ENCODE measurements at places on chromosomes 3 and 15. TPM values are rescaled to one million over a fixed set of nuclear protein-coding genes. Genes with fewer than 3 reads are reported as not detected.

GRCh38 chr3:136959599-136959998 lies 1.8 kb downstream of the IL20RB start:
- ATAC-seq: peak; percentile 34

GRCh38 chr15:69410248-69410874 lies 3.8 kb upstream of the KIF23 start:
- peak; percentile 71 for ATAC-seq

DNA sequence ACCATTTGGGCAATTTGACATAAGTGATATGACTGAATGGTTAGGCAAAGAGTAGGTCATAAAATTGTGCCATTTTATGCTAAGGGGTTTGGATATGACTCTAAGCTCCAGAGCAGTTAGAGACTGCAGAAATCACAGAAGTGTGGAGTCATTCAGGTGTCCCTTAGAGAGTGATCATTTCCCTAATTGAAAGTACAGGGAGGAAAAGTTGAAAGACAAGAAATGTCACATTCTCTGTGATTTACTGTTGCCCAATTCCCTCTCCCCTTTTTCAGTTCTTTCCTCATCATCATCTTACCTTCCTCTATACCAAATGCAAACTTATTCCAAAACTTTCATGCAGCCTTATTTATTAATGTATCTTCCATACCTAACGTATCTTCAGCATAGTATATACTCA lies 2.7 kb upstream of the GOLGB1 start:
- no peak for ATAC-seq

GRCh38 chr15:51879555-51879954 lies 50.1 kb downstream of the TMOD3 start:
- no peak for ATAC-seq

DNA sequence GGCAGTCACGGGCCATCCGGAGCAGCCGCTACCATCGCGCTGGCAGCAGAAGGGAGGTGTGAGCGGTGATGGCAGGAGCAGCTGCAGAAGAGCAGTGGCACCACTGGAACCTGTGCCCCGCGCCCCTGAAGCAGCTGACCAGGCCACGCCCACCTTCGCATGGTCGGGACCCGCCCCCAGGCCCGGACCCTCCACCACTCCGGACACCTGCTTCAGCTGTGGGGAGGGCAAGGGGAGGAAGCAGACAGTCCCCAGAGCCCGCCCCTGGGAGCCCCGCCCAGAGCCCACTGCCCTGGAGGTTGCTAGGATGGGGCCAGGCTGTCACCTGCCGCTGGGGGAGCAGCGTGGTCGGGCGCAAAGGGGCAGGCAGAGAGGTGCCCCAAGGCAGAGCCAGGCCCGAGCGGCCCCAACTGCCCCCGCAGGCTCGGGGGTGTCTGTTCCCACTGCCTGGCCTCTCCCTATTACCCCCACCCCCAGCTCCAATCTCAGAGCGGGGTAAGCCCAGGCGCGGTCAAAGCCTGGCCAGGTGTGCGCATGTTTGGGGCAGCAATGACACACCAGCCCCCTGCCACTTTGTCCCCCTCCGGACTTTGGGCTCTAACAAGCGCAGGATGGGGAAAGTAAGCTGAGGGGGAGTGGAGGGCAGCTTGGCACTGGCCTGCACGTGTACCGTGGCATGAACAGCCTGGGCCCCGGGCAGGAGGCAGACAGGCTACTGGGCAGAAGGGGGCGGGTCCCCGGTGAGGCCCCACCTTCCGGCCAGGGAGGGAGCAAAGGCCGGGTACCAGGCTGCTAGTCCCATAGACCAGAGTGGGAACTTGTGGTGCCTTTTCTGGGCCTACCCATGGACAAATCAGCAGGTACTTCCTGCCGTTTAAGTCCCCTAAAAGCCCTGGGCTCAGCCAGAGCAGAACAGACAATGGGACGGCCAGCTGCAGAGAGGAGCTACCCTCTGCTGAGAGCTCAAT lies 8.7 kb downstream of the SPCS1 start:
- ATAC-seq: peak; percentile 44

DNA sequence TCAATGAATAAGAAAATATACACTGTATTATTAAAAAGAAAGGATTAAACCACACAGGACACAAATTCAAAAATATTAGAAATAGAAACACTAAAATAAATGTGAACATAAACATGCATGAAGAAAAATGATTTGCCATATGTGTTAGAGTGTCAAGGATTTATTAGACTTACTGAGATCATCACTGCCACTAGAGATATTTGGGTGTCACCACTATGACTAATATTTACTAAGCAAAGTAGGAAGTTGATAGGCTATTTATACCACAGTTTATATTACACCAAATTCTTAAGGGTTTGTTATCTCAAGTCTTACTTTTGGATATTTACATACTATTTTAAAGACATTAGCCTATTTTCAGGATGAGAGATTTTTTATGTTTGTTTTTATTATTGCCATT lies 575.0 kb upstream of the SGO1 start:
- no peak for ATAC-seq

DNA sequence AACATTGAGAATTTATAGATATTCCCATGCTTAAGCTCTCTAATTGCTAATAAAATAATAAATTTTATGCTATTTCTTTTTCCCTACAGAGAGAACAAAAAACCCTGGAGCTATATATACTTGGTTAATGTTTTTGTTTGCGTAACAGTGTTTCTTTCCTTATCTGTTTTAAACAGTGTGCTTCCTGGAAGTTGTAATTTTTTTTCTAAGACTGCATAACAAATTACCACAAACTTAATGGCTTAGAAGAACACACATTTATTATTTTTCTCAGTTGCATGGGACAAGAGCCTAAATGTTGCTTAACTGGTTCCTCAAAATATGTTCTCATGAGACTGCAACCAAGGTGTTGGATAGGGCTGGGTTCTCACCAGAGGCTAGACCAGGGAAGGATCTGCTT lies 49.7 kb upstream of the DPH6 start:
- no peak for ATAC-seq

GRCh38 chr3:27888562-27888961 lies 166.4 kb upstream of the EOMES start:
- no peak for ATAC-seq

DNA sequence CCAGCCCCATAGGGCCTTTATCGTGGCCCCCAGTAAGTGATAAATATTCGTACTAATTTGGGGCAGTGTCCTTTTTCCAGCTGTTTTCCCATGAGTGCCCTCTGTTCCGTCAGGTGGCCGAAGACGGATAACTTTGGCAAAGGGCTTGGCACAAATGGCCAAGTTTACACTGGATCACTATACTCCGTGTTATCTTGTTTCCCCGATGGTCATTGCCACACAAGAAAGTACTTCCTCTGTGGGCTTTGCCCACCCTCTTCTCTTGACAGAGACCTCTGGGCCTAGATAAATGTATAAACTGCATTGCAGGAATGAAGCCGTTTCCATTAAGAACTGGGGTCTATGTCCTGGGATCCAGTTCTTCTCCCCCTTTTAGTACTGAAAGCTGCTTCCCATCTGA lies 39.1 kb downstream of the SMAD3 start:
- ATAC-seq: no peak

DNA sequence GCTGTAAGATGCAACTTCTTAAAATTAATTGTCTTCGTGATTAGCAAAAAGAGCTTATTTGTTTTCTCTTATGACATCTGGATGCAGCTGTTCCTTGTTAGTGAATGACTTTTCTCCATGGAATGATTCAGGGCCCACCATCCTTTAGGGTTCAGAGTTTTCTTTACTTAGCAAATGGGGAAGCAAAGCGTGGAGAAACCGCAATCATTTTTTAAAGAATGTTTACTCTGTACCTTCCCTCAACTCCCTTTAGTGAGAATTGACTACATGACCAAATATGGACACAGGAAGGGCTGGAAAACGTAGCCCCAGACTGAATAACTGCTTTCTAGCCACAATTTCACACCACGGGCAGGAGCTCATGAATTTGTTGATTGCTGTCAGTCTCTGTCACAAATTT lies 130.1 kb downstream of the EDEM1 start:
- no peak for ATAC-seq

DNA sequence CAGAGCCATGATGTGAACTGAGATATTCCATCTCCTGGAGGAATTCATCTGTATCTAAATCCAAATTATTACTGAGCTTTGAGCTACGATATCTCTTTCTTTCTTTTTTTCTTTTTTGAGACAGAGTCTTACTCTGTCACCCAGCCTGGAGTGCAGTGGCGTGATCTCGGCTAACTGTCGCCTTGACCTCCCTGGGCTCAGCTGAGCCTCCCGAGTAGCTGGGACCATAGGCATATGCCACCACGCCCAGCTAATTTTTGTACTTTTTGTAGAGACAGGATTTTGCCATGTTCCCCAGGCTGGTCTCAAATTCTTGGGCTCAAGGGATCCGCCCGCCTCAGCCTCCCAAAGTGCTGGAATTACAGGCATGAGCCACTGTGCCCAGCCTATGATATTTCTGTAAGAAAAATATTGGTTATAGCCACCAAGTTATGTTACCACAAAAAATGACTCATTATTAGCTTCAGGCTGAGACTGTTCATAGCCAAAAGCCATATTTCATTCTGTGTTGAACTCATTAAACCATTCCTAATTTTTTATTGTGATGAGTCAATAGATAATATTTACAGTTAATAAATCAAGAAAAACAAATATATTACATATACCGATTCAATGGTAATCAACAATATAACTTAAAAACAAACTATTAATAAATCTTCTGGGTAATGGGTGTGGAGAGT lies 27.1 kb upstream of the SLC30A4 start:
- no peak for ATAC-seq

- ATAC-seq: no peak
Measured at GRCh38 chr15:61336026-61336638, 107.0 kb upstream of the RORA start.

- ATAC-seq: no peak
Measured at GRCh38 chr3:42063888-42064287, 27.3 kb upstream of the TRAK1 start.

DNA sequence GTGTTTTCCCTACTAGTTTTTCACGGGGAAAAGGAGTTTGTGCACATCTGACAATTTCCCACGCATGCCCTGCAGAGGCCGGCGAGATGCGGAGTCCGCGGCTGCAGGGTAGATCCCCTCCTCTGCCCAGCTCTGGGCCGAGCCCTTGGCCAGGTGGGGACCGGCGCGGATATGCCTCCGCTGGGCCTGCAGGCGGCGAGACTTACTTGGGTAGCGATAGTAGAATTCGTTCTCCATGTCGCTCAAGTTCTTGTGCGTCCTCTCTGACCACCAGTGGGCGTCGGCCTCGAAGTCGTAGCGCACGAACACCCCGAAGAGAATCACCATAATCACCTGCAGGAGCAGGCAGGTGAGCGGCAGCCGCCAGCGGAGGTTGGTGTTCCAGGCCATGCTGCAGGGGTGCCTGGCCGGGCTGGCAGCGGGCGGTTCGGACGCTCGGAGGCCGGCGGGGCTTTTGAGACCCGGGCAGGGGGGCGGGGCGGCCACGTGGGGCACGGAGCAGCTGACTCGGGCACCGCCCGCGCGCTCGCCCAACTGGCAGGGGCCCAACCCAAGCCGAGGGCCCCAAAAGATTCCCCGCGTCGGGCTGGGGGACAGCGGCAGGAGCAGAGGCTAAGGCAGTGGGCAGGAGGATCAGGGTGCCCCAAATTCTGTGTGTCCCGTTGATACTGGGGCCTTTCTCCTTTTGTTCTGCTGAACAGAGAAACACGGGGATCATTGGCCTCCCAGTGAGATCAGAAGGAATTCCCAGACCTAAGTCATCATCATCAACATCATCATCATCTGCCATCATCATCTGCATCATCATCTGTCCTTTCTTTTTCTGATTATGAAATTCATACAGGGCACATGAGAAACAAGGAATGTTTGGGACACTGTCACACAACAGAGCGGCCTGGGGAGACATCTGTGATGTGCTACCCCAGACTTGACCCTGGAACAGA lies at the start of gene RHCG:
Gene RHCG (minus strand): TSS at position 429 of the 944 bp plus-strand sequence. CDS start 39 bp downstream, at position 390.
- ATAC-seq: peak; percentile 38

DNA sequence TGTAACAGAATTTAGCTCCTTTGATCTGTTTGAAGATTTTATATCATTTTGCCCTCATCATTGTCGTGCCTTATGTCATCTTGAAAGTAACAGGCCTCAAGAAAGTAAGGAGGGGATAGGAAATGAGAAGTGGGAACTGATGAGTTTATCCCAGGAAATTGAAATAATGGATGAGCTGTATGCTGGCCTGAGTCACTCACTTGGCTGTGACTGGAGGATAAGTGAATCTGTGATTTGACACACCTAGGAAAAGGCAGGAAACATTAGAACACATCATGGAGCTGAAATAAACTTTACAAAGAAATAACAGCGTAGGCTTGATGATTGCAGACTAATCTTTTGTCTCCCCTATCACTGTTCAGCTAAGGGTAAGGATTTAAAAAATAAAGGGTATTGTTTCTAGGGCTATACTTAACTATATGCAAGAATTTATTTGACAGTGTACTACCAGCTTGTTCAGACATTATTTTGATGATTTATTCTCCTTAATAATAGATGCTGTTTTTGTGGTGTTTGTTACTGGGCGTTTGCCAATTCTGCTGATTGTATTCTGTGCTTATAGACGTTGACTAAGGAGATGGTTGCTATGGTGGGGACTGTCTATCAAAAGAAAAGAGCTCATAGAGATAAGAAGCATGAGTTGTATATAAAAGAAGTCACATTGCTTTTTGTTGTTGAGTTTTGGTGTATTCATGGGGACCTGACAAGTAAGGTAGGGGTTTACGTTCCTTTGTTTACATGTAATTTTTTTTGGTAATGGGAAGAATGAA lies 105.6 kb upstream of the ROPN1 start:
- no peak for ATAC-seq

GRCh38 chr3:126287536-126288241 lies 69.5 kb downstream of the KLF15 start:
- ATAC-seq: peak; percentile 79

- ATAC-seq: no peak
Measured at GRCh38 chr3:16262174-16262573, 2.6 kb downstream of the DPH3 start.

- no peak for ATAC-seq
Measured at GRCh38 chr3:196048922-196049598, 32.8 kb downstream of the TFRC start.

- ATAC-seq: no peak
Measured at GRCh38 chr15:92617549-92618520, 37.7 kb downstream of the FAM174B start.

- peak; percentile 71 for ATAC-seq
Measured at GRCh38 chr3:4978966-4979427, 240 bp upstream of the BHLHE40 start.

ALG3 gene
- total RNA-seq: 28.9 TPM

CD47 gene
- 95.3 TPM for total RNA-seq

TKT gene
- 379 TPM for total RNA-seq

ISLR2 gene
- 0.16 TPM for total RNA-seq

SPTBN5 gene
- 2.1 TPM for total RNA-seq

RTP1 gene
- not detected for total RNA-seq

TFRC gene
- 51.3 TPM for total RNA-seq

DUOX1 gene
- total RNA-seq: 114 TPM

SCG3 gene
- not detected for total RNA-seq

CCDC33 gene
- total RNA-seq: 0.32 TPM

TLR9 gene
- 0.04 TPM for total RNA-seq

All from esophagus mucosa (tissue), 1 donor.